Calu3 (cell line): ENCODE measurements at places on chromosomes 5 and 9.

GRCh38 chr9:121294866-121295661 lies 27.1 kb downstream of the GSN start:
- no peak for DNase-seq

GRCh38 chr9:714675-715074 lies 126.8 kb upstream of the DMRT1 start:
- DNase-seq: no peak

- DNase-seq: no peak
These were observed 14.9 kb upstream of the SLC6A3 start for GRCh38 chr5:1460054-1460682.

DNA sequence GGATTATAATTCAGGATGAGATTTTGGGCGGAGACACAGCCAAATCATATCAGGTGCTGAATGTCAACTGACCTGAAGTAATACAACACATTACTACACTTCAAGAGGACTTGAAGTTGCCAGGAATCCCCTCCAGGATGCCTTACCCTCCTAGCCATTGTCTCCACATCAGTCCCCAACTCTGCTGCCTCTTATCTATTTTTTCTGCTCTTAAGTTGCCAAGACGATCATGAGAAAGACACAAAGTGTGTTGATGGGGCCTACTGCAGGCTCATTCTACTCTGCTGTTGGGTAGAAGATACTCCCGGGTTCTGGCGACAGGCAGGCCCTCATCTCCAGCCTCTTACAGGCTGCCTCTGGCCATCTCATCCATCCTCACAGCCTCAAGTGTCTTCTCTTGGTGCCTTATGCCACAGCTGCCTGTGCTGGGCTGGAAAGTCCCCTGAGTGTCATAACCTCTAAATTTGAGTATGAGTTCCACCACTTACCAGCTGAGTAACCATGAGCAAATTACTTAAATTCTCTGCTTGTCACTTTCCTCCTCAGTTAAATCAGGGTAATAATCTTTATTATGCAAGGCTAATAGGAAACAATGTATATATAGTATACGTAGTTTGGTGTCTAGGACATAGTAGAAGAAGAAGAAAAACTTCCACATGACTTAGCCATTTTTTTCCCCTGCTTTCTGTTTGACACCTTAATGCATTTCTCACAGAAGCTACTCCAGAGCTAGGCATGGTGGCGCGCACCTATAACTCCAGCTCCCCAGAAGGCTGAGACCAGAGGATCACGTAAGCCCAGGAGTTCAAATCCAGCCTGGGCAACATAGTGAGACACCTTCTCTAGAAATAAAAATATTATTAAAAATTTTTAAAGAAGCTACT lies 73.0 kb upstream of the SNX2 start:
- no peak for DNase-seq

- DNase-seq: no peak
These were observed 38.0 kb upstream of the CCDC152 start for GRCh38 chr5:42718591-42718990.

DNA sequence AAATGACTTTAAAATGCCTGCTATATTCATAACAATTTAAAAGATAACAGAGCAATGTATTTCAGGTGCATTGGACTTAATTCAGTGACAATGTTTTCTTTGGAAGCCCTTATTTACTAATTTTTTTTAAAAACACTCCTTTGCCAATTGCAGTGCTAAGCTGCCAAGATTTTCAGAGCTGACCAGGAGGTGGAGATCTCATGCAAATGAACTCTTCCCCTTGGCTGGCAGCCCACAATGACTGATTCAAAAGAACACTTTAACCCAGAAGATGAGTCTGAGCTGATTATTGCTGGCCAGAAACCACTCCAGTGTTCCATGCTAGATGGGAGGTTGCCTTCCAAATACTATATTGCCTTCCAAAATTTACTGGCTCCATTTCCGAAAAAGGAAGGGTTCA lies 128.3 kb upstream of the CCNH start:
- DNase-seq: peak; percentile 61

DNA sequence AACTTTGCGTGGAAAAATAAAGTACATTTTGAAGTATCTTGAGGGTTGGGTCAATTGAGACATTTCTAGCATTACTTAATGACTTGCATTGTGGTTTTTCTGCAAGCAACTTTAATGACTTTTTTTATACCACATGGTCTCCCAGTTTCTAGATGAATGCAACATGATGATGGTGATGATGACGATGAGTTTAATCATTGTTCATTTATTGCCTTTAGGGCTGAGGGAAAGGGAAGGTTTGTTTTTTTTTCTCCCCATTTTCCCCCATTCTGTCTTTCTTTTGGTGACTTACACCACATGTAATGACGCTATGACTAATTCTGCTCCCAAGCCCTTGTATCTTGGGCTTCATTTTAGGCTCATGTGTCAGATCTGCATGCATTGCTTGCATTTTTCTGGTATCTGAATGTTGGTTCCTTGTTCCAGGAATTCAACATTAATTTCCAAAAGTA lies 57.7 kb upstream of the NXNL2 start:
- DNase-seq: no peak

GRCh38 chr5:8418049-8418426 lies 549.1 kb downstream of the MTRR start:
- DNase-seq: no peak

GRCh38 chr9:132243156-132244074 lies 81.6 kb downstream of the NTNG2 start:
- DNase-seq: no peak

DNA sequence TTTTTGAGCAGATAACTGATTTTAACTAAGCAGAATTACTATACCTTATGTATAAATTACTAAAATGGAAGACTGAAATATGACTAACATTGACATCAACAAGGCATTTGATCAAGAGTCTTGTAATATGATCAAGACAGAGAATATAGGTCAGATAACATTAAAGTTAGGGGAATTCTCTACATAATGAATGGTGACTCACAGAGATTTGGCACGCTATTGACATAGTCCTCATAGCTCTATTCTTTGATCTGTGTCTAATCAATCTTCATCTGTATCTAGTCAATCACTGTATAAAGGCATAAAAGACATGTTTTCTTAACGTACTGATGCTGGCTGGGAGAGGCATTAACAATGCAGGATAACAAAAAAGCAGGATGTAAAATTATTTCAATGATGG lies 17.4 kb downstream of the ABITRAM start:
- DNase-seq: no peak

DNA sequence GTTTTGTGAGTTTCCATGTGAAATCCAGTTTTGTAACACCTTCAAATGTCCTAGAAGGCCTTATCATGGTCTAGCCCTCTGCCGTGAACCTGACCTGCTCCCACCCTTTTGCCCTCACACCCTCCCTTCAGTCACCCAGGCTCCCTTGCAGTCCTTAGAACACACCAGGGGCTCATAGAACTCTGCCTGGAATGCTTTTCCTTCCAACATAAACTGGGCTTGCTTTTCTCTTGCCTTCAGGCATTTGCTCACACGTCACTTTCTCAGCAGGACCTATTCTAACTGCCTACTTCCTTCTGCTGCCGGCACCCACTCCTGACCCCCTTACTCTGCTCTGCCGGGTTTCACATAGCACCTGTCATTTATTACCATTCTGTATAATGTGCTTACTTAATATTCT lies 111.9 kb downstream of the PDE8B start:
- DNase-seq: no peak

DNA sequence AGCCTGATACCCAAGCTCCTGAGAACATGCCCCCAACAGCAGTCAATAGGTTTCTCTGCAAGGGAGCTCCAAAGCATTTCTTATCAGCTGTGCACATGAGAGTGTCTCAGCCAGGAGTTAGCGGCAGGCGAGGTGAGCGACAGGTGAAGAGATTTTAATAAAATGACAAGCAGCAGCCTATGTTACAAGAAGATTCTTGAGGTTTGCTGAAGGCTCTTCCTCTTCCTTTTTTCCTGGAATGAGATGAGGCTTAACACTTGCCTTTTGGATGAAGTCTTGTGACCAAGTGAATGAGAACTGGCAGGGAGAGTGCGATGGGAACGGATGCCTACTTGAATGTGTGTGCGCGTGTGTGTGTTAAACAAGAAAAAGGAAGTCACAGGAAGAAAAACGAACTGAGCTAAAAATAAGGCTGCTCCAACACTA lies 76.1 kb downstream of the SHB start:
- no peak for DNase-seq

DNA sequence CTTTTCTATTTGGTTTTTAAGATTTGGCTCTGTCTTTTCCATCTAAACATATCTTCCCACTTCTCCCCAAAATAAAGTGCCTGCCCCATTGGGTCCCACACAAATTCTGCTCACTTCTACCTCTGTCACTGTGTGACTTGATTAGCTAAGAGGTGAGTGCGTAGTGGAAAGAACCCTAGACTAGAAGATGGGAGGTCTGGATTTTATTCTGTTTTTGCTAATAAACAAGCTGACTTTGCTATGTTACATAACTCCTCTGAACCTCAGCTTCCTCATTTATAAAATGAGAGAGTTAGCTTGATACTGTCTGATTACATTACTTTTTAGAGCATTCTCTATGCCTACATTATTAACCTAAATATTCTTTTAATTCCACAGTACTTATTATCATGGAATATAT lies 51.3 kb upstream of the PTGER4 start:
- DNase-seq: no peak

GRCh38 chr5:136174021-136174659 lies 18.8 kb downstream of the SMIM32 start:
- no peak for DNase-seq

- DNase-seq: no peak
These were observed 121.1 kb downstream of the EGFLAM start for GRCh38 chr5:38379350-38379937.

GRCh38 chr9:116789081-116789480 lies 102.0 kb downstream of the TRIM32 start:
- DNase-seq: no peak

DNA sequence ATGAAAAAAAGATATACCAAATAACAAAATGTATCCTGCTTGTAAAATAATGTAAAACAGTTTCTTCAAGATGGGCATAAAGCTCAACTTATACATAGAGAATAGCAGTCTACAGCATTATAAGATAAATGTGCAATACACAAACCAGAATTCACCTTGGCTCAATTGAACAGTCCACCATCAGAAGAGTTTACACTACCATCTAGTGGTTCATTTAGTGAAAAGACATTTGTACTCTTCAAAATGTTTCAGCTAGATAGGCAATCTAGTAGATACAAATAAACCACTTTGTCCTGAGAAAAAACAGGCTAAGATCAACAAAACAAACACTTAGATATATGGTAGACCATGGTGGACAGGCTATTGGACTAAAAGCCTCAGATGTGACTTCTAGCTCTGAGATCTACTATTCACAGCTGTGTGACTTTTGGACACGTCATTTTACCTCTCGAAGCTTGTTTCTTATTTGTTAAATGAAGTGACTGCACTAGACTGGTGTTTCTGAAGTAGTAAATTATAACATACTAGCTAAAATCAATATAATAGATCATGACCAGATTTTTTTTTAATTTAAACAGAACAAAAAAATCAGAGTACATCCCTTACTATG lies 22.1 kb upstream of the TPD52L3 start:
- no peak for DNase-seq

GRCh38 chr5:54651482-54652076 lies 134.0 kb downstream of the SNX18 start:
- DNase-seq: peak; percentile 86

DNA sequence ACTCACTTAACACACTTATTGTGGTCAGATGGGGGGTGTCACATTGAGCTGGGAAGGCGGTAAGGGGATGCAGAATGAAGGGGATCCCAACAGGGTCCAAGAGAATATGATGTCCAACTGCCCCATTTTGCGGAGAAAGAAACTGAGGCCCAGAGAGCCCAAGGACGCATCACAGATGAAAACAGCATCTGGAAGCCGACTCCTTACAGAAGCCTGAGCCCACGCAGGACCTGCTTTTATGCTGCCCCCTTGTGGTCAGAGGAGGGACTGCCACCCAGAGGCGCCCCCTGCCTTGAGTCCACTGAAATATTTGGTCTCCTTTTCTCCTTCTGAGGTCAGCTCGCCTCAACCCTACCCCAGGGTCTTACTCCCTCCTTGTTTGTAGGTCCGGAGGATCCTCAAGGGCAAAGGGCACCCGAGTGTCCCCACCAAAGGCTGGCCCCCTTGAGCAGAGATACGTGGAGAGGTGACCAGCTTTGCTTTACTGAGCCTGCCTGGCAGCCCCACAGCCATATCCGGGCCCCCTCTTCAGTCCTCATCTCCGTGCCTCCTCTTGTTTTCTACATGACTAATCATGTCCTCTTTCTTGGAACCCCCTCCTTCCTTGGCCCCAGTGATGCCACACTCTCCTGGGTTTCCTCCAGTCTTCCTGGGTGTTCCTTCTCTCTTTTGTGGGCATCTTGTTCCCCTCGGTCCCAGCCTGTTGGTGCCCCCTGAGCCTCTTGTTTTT lies 30.0 kb upstream of the TTLL11 start:
- peak; percentile 70 for DNase-seq

DNA sequence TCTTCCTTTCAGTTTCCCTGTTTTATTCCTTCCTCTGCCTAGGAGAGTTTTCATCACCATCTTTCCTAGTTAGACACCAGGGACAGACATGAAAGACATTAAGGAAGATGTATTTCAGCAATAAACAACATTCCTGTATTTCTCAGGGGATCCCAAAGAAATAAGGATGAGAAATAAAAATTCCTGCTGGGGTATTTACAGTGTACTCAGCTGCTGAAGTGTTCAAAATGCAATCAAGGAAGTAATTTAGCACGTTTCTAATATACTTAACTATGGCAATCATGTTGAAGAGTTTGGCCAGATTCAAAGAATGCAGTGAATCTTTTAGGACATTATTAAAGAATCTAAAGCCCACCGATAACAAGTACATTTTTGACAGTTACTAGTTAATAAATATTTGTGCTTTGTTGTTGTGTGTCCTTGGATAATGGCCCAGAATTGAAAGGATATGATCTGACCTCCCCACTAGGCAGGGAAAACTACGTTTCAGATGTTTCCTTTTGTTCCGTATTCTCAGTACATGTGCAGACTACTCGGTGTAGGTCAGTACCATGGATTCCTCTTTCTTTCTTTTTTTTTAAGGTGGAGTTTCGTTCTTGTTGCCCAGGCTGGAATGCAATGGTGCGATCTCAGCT lies 46.8 kb downstream of the INIP start:
- no peak for DNase-seq

GRCh38 chr9:69643098-69643497 lies 29.1 kb downstream of the APBA1 start:
- DNase-seq: no peak

DNA sequence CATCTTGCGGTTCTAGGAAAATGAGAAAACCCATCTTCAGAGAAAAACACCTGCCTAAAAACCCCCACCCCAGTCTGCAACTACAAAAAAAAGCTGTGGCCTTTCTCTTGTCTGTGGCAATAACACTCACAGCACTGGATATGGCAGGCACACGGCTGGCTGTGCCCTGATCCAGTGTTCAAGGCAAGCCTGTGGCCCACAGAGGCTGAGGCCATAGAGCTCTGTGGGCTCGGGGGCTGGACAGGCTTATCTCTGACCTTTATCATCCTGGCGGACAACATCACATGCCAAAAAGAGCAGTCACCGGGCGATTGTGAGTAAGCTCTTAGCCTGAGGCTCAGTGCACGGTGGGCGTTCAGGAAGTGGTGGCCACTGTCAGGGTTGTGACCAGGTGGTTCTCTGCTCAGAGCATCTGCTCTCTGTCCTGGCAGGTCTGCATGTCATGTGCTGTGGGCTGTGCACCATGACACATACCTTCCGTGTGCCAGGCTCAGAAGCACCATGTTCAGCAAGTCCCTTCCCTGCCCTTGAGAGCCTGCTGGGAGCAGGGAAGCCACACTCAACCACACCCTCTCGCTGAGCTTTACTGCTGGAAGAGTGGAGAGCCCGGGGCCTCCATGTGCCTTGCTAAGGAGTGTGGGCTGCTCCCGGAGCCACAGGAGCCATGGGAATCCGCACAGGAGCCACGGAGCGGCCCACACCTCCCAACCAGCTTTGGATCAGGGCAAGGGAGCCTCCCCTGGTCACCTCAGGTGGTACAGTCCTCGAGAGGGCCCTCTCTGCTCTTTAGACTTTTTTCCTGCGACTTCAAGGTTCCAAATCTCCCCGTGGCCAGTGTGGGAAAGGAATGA lies 34.6 kb upstream of the WDR38 start:
- DNase-seq: peak; percentile 30
